Osteoblast (primary cell): ENCODE measurements at places on chromosomes 1 and 21. TPM values are rescaled to one million over a fixed set of nuclear protein-coding genes. Genes with fewer than 3 reads are reported as not detected.

DNA sequence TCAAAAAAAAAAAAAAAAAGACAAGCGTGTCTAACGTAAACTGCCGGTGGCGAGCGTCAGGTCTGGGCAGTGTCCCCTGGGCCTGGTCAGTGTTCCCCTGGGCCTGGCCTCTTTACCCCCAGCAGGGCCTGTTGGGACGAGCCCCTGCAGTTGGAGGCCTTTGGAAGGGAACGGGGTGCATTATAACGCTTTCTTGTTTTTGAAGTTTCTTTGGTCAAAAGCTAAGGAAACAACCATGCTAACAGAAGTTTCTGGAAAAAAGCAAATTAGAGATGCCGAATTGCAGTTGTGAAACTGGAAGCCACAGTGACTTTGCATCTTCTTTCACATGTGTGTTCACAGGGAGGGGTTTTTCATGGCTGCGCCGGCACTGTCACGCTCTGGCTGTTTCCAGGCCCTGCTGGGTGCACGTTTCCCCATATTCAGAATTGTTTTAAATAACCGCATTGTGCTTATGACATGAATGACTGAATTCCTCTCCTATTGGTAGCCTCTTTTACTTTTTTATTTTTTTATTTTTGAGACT, 16.0 kb downstream of the RRP1 start:
- no peaks in the 10 kb centered on the region for H3K27me3 ChIP-seq
- H3K27ac ChIP-seq, result no peak overlapping the region

GRCh38 chr1:37851782-37852210, 7.6 kb downstream of the MTF1 start:
- H3K4me3 ChIP-seq, result no peak overlapping the region
- H3K36me3 ChIP-seq, result peaks cover 22% of the 10 kb centered on the region
- no peak overlapping the region for H3K27ac ChIP-seq
- DNase-seq, result peak; percentile 64
- H3K4me1 ChIP-seq, result no peaks in the 10 kb centered on the region
- no peaks in the 10 kb centered on the region for H3K27me3 ChIP-seq

GRCh38 chr1:54046671-54047383, 6.2 kb downstream of the TMEM59 start:
- no peak for DNase-seq
- peak overlapping the region; percentile 15 for H3K4me3 ChIP-seq
- peaks cover 8% of the 10 kb centered on the region for H3K36me3 ChIP-seq

- DNase-seq, result no peak
- H3K27ac ChIP-seq, result no peak overlapping the region
- H3K4me1 ChIP-seq, result no peaks in the 10 kb centered on the region
- H3K4me3 ChIP-seq, result no peak overlapping the region
- H3K36me3 ChIP-seq, result no peaks in the 10 kb centered on the region
Measured at GRCh38 chr21:21057349-21058062, 59.3 kb downstream of the NCAM2 start.

DNA sequence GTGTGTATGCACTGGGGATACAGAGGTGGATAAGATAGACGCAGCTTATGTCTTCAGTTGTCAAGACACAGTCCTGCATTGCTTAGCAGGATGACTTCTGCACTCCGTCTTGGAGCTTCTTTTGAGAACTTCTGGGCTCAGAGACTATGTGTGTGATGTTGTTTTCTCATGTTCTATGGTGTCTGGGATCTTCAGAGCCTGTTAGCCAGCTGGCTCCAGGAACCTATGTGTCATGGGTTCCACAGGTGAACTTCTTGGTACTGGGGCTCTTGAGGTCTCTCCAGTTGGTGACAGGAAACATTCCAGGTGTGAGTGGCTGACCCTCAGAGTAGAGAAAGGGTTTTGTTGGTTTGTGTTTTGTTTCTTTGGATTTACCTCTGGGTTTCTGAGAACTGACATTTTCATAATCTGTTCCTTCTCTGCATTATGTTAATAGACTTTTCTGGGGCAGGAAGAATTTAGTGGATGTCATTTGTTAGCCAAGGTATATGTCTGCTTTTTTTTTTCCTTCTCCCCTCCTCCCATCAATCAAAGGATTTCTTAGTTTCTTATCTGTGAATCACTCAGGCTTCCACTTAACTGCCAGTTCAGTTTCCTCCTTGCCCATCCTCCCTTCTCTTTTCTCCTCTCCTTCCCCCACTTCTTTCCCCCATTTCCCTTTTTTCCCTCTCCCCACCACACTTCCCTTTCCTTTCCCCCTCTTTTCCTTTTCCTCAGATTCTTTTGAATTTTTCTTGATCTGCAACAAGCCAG, 18.1 kb downstream of the FGGY start:
- peak overlapping the region; percentile 3 for H3K27ac ChIP-seq
- H3K27me3 ChIP-seq, result no peaks in the 10 kb centered on the region
- H3K4me1 ChIP-seq, result peaks cover 15% of the 10 kb centered on the region
- DNase-seq, result no peak
- no peak overlapping the region for H3K4me3 ChIP-seq
- no peaks in the 10 kb centered on the region for H3K36me3 ChIP-seq

GRCh38 chr1:169150641-169151337, 44.3 kb downstream of the ATP1B1 start:
- H3K36me3 ChIP-seq, result no peaks in the 10 kb centered on the region
- no peak overlapping the region for H3K27ac ChIP-seq
- H3K27me3 ChIP-seq, result no peaks in the 10 kb centered on the region
- DNase-seq, result no peak
- H3K4me3 ChIP-seq, result no peak overlapping the region

DNA sequence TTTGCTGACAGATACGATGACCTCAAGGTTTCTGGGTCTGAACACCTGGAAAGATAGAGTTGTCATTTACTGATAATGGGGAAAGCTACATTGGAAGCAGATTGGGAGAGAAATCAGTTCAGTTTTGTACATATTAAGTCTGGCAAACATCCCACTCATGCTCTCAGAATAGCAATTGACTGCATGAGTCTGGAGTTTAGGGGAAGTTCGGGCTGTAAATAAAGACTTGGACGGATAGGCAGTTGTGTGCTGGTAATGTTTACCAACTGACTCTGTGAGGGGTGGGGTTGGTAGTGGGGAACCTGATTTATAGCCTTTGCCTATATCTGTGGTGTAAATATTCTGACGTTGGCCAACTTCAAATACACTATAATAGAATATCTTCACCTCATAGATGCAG, 4.0 kb downstream of the H6PD start:
- H3K27me3 ChIP-seq, result no peaks in the 10 kb centered on the region
- no peak overlapping the region for H3K4me3 ChIP-seq
- no peak for DNase-seq
- peaks cover 6% of the 10 kb centered on the region for H3K36me3 ChIP-seq

DNA sequence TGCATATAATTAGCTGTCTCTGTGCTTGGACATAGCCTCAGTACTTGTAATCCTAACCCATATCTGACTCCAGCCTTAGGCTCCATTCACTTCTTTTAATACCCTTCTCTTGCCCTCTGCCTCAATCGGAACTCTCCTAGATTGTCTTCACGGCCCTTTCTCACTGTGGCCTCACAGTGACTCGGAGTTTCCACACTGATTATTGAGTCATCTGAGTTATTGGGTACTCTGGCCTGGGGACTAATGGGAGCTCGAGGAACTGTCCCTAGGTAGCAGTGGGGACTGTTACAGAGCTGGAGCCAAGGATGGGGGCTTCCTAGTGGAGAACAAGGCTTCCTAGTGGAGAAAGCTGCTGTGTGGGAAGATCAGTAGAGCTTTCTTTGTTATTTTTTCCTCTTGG, 17.0 kb downstream of the TRAF5 start:
- H3K36me3 ChIP-seq, result no peaks in the 10 kb centered on the region
- no peak overlapping the region for H3K27ac ChIP-seq
- no peak overlapping the region for H3K4me3 ChIP-seq
- no peak for DNase-seq

GRCh38 chr1:111923766-111924165, 65.7 kb downstream of the KCND3 start:
- no peaks in the 10 kb centered on the region for H3K4me1 ChIP-seq
- H3K36me3 ChIP-seq, result no peaks in the 10 kb centered on the region
- no peak overlapping the region for H3K4me3 ChIP-seq

DNA sequence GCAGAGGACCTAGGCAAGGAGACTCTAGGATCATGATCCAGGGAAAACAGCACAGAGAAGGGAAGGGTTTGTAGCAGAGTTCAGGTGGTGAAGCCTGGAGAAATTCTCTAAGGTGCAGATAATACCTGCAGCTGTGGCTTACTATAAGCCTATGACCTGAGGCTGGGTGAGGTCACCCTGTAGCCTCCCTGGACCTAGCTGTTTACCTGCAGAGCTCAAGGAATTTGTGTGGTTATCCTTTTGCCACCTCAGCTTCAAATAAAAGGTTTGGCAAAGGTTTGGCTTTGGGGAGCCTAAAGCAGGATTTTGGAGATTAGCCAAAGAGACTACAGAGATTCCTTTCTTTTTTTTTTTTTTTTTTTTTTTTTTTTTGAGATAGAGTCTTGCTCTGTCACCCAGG, 79.5 kb upstream of the ZNF648 start:
- H3K4me3 ChIP-seq, result no peak overlapping the region
- H3K36me3 ChIP-seq, result no peaks in the 10 kb centered on the region
- no peak for DNase-seq
- no peak overlapping the region for H3K27ac ChIP-seq

DNA sequence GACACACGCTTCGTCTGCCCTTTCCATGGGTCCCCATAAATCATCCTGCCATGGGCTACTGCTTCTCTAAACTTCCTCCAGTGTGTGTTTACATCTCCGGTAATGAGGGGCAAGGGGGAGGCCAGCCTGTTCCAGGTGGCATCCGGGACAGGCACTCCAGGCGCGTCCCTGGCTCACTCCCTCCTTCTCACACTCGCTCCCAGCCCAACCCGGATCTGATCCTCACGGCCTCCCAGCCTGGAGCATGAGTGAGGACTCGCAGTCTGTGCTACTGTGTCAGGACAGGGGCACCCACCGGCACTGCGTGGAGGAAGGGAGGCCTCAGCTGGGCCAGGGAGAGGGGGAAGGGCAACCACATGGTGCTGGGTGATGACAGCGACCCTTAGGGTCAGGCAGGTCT, 225.4 kb downstream of the TRABD2B start:
- no peak overlapping the region for H3K27ac ChIP-seq
- H3K4me1 ChIP-seq, result no peaks in the 10 kb centered on the region
- DNase-seq, result peak; percentile 50
- H3K27me3 ChIP-seq, result no peaks in the 10 kb centered on the region
- no peak overlapping the region for H3K4me3 ChIP-seq

DNA sequence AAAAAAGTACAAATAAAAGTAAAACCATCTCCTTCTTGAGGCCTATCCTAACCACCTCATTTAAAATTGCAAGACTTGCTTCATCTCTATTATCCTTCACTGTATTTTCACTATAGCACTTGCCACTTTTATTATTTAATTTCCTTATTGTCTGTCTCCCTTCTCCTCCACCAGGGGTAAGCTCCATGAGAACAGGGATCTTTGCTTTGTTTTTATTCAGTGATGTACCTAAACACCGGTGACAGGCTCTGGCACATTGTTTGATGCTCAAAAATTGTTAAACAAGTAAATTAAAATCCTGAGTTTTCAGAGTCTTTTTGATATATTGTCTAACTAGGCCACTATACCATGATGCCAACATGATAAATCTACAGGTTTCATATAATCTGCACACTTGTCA, 17.2 kb upstream of the SPEN start:
- H3K27me3 ChIP-seq, result no peaks in the 10 kb centered on the region
- no peak overlapping the region for H3K4me3 ChIP-seq
- H3K36me3 ChIP-seq, result no peaks in the 10 kb centered on the region
- DNase-seq, result peak; percentile 66
- no peak overlapping the region for H3K27ac ChIP-seq
- peaks cover 9% of the 10 kb centered on the region for H3K4me1 ChIP-seq

- peak; percentile 5 for DNase-seq
- peaks cover 47% of the 10 kb centered on the region for H3K36me3 ChIP-seq
- no peak overlapping the region for H3K4me3 ChIP-seq
- H3K4me1 ChIP-seq, result no peaks in the 10 kb centered on the region
Measured at GRCh38 chr1:54742282-54742681, 22.0 kb downstream of the PARS2 start.

GRCh38 chr1:3942416-3943122, 42.5 kb upstream of the C1orf174 start:
- H3K27ac ChIP-seq, result no peak overlapping the region
- peak; percentile 45 for DNase-seq
- H3K4me1 ChIP-seq, result no peaks in the 10 kb centered on the region
- no peaks in the 10 kb centered on the region for H3K27me3 ChIP-seq
- H3K36me3 ChIP-seq, result no peaks in the 10 kb centered on the region
- H3K4me3 ChIP-seq, result no peak overlapping the region

DNA sequence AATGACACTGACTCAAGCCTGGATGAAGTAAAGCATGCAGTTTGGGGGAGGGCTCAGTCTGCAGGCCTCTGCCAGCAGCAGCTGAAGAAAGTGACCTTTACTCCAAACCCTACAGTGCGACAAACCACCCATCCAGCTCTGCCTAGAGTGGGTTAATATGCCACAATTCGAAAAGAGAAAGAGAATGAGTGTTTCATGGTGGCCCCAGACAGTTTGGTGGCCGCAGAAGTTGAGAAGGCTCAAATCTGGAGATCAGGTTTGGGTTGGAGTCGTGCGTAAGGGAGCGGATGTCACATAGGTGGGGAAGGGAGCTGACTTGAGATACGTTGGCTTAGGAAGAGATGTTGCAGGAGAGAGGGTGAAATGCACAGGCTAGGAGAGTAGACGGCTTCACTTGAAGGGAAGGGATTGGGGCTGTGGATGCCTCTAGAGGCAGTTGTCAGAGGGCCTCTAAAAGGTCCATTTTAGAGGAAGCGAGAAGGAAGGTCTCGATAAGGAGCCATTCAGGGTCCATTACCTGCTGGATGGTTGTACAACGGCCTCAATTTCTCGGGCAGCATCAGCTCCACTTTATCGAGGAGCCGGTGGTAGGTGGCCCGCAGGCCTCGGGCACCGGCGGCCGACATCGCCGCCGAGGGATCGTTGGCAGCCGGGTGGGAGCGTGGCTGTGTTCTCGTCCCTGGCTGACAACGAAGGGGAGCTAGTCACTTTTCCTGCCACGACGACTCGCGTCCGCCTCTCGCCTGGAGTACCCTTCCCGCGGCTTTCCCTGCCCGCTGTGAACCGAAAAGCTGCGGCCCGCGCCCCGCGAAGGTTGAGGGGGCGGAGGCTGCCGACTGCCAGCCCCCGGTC, 1.0 kb upstream of the DCAF6 start:
- no peaks in the 10 kb centered on the region for H3K36me3 ChIP-seq
- H3K27ac ChIP-seq, result peak overlapping the region; percentile 99
- H3K4me3 ChIP-seq, result peak overlapping the region; percentile 95
- peak; percentile 90 for DNase-seq
- peaks cover 23% of the 10 kb centered on the region for H3K4me1 ChIP-seq
- no peaks in the 10 kb centered on the region for H3K27me3 ChIP-seq

DNA sequence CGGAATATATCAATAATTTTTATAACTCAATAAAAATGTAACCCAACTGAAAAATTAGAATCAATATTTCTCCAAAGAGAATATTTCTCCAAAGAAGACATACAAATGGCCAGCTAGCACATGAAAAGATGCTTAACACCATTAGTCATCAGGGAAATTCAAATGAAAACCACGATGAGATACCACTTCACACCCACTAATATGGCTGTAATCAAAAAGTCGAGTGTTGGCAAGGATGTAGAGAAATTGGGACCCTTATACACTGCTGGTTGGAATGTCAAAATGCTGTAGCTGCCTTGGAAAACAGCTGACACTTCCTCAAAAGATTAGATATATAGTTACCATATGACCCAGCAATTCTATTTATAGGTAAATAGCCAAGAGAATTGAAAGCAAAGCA, 133.0 kb downstream of the GPR52 start:
- no peaks in the 10 kb centered on the region for H3K27me3 ChIP-seq
- no peaks in the 10 kb centered on the region for H3K4me1 ChIP-seq
- no peak overlapping the region for H3K4me3 ChIP-seq
- DNase-seq, result no peak
- no peak overlapping the region for H3K27ac ChIP-seq
- H3K36me3 ChIP-seq, result no peaks in the 10 kb centered on the region

The TMEM82 gene
- total RNA-seq, result not detected in 2 replicates

The LDLRAD1 gene
- total RNA-seq, result not detected in 2 replicates

The ZBED6 gene
- total RNA-seq, result 38.9 and 47.0 TPM in 2 replicates

The SPATC1L gene
- total RNA-seq, result 3.2 and 6.9 TPM in 2 replicates

The EVI5 gene
- 51.3 and 51.8 TPM in 2 replicates for total RNA-seq

The PLA2G2D gene
- total RNA-seq, result not detected in 2 replicates

The F5 gene
- not detected in 2 replicates for total RNA-seq
